ENCODE measurements at places on chromosomes 4 and X.

DNA sequence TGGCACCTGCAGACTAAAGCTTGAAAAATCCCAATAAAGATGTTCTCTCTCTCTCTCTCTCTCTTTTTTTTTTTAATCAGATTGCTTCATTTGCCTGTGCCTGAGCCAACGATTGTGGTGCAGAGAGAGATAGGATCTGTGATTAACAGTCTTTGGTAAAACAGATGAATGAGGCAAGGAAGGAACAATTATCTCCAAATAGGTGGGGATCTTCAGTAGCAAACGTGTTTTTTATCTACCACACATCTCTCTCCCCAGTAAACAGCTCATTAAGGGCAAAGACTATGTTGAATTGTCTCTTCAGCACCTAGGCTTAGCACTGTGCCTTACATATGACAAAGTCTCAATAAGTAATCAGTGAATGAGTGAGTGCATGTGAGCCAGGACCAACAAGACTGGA lies 96.3 kb downstream of the SMIM20 start:
- peak; percentile 48 for DNase-seq

- no peak for DNase-seq
These were observed 309.3 kb upstream of the FGF13 start for GRCh38 chrX:139020801-139021200.

- peak; percentile 82 for DNase-seq
These were observed 8.2 kb downstream of the ZCCHC4 start for GRCh38 chr4:25320773-25321172.

DNA sequence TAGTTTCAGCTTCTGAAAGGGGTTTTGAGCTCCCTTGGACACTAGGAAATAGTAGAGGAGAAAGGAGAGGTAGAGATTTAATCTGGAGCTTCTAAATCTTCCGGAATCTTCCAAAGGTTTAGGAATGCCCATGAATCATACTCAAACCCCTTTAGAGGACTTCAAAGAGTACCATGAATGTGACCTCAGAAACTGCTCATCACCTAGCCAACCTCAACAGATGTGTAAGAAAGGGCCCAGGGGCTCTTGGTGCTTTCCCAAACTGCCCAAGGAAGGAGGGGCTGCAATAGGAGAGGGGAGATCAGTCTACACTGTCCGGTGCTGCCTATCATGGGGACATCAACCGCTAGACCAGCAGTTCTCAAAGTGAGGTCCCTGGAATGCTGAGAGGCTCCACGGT lies 109.1 kb downstream of the RBM47 start:
- DNase-seq: peak; percentile 91

DNA sequence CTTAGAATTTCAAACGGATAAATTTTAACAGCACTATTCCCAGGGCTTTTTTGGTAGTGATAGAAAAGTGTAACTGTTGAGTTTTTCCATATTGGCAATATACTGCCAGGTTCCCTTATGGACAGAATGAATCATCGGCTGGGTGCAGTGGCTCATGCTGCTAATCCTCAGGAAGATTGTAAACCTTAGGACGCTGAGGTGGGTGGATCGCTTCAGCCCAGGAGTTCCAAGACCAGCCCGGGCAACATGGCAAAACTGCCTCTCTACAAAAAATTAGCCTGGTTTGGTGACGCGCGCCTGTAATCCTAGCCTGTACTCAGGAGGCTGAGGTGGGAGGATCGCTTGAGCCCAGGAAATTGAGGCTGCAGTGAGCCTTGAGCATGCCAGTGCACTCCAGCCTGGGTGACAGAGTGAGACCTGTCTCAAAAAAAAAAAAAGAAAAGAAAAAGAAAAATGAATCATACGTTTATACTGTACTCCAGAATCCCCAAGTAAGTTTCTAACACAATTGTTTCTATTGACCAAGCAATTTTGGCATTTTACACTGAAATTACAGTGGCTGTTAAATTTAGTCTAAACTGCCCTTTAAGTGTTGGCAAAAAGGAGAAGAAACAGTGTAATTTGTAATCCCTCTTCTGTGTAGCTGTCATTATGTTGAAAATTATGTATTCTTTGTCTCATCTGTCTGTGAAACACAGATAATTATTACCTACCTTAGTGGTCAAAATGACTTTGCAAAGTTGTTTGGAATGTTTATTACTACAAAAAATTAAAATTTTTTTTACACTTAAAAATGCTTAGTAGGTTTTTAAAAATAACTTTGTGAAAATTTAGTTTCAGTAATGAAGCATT lies 1.8 kb downstream of the SLC30A9 start:
- DNase-seq: peak; percentile 19

DNA sequence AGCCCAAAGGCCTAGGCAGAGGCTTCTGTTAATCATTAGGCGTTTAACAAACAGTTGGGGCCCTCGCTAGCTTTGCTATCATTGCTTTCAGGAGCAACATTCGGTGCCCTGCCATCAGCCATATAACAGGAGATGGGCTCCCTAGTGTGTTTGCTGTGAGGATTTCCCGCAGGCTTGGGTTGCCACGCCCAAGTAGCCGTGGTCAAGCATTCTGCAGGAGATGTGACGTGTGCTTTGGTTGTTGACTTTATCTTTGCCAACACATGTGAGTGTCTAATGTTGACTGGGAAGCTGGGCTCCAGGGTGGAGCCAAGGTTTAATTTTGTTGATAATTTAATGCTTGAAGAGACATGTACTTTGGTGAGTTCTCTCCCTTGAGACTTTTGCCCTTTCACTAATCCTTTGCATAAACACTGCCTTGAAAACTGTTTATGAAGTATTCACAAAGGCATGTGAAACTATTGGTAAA lies 184.6 kb upstream of the KIT start:
- no peak for DNase-seq

DNA sequence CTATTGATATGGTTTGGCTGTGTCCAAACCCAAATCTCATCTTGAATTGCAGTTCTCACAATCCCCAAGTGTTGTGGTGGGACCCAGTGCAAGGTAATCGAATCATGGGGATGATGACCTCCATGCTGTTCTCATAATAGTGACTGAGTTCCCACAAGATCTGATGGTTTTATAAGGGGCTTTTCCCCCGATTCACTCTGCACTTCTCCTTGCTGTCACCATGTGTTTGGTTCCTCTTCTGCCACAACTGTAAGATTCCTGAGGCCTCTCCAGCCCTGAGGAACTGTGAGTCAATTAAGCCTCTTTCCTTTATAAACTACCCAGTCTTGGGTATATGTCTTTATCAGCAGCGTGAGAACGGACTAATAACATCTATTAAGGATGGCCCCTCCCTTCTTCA lies 68.8 kb downstream of the FBXW7 start:
- DNase-seq: no peak

- DNase-seq: no peak
These were observed 361.9 kb downstream of the PCDH19 start for GRCh38 chrX:100048156-100048555.

- DNase-seq: no peak
These were observed 815.1 kb downstream of the ADGRL3 start for GRCh38 chr4:62015043-62015739.

DNA sequence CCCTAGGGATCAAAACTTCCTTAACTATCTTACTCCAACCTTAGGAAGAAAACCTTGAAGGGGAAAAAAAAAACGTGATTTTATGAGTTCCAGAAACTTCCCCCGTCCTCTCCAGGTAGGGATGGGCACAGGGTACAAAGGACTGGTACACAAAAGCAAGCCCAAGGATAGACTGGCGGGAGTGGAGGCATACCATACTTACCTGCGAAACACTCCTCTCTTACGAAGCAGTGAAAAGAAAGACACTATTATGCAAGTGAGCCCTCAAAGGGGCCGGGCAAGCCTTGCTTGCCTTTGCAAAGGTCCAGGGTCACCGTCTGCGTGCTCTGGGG lies 651 bp downstream of the TSPAN6 start:
- no peak for DNase-seq

DNA sequence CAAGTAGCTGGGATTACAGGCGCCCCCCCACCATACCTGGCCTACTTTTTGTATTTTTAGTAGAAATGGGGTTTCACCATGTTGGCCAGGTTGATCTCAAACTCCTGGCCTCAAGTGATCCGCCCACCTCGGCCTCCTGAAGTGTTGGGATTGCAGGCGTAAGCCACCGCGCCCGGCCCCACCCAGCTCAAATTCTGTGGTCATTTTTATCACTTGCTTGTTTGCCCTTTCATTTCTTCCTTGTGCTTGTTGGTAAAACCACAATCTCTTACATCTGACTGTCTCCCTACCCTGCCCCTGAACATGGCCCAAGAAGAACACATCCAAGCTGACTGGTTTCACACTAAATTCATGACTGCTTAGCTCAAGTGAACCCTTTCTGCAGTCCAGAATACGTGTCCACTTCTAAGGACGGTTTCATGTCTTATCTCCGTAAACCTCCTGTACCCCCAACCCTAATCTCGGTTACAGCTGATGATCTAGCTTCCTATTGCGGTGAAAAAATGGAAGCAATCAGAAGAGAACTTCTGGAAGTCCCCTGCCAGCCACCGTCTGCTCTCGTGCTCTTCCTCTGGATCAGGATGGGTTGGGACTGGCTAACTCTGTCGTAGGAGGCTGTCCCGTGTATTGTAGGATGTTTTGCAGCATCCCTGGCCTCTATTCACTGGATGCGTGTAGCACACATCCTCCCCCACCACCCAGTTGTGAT lies 5.4 kb upstream of the RS1 start:
- no peak for DNase-seq

GRCh38 chr4:142660728-142661127 lies 185.4 kb downstream of the INPP4B start:
- no peak for DNase-seq

DNA sequence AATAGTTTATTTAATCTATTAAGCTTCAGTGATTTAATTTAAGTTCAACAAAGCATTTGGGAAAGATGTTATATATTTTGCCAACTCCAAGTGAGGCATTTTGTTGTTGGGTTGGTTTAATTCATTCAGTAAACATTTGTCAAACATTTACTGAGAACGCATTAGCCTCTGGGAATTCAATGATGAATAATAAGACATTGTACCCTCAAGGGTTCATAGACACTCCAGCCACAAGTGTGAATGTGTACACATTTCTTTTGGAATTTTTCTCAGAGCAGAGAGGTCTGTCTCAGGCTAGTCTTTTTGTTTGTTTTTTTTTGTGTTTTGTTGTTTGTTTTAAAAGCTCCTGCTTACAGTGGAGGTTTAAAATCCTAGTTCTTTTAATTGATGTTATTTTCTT lies 203.9 kb downstream of the SOWAHB start:
- DNase-seq: no peak

- peak; percentile 10 for DNase-seq
These were observed 52.2 kb downstream of the STIM2 start for GRCh38 chr4:26912810-26913209.

- DNase-seq: peak; percentile 23
These were observed 114.5 kb downstream of the GATB start for GRCh38 chr4:151646322-151646721.

- DNase-seq: peak; percentile 91
These were observed 78.1 kb downstream of the RLIM start for GRCh38 chrX:74536152-74536831.

- no peak for DNase-seq
These were observed 14.3 kb downstream of the CCDC160 start for GRCh38 chrX:134251241-134251640.

GRCh38 chr4:89514811-89515210 lies 207.2 kb upstream of the GPRIN3 start:
- DNase-seq: no peak
